ENCODE measurements at places on chromosomes 5 and 9.

DNA sequence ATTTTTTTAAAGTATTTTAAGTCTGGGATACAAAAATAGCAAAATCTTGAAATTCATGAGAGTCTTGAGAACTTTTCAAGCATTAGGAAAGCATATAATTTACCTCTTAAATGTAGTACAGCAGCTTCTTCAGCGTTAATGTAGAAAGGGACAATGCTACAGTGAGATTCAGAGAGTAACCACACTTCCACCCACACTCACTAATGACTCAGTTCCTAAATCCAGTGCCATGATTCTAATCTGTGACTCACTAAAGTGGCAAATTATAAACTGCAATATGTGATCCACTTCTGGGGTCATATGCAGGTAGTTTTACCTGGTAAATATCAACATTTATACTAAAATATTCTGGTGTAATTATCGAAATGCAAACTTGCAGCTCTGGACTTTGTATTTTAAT, 434.5 kb upstream of the TUSC1 start:
- DNase-seq = no peak

GRCh38 chr9:120928015-120928482, 1.5 kb upstream of the TRAF1 start:
- DNase-seq = no peak

DNA sequence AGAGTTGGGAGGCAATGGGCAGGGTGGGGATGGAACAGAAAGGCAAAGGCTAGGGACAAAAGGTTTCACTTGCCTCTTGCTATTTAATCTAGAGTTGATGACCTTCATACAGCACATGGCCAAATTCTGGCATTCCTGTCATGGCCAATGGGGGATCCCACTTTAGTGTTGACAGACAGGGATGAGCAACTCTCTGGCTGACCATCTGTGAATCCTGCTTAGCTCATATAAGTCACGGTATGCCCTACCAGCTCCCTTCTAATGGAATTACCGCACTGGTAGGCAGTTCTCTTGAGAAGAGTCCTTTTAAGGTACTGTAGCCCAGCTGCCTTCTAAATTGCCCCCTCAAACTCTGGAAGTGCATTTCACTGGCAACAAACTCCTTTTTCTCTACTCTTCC, 76.1 kb downstream of the MAMDC2 start:
- DNase-seq = no peak

GRCh38 chr9:81705578-81705977, 16.2 kb upstream of the TLE1 start:
- DNase-seq = no peak

DNA sequence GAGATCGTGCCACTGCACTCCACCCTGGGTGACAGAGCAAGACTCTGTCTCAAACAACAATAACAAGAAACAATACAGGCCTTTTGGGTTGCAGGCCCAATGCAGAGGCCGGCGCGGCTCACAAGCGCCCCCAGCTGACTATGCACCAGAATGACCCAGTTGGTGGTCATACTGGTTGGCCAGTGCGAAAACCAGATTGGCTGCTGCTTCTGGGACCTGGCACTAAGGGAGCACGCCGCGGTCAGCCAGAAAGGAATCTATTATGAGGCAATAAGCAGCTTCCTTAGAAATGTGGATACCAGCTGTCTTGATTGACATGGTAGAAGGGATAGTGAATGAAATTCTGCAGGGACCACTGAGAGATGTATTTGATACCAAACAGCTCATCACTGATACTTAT, 35.0 kb downstream of the RANBP17 start:
- no peak for DNase-seq

GRCh38 chr9:115135821-115136778, 18.1 kb upstream of the TNC start:
- no peak for DNase-seq

- DNase-seq = no peak
These were observed 188.8 kb downstream of the BNC2 start for GRCh38 chr9:16681652-16681987.

- DNase-seq = no peak
These were observed 33.8 kb upstream of the ORM1 start for GRCh38 chr9:114289106-114289505.

DNA sequence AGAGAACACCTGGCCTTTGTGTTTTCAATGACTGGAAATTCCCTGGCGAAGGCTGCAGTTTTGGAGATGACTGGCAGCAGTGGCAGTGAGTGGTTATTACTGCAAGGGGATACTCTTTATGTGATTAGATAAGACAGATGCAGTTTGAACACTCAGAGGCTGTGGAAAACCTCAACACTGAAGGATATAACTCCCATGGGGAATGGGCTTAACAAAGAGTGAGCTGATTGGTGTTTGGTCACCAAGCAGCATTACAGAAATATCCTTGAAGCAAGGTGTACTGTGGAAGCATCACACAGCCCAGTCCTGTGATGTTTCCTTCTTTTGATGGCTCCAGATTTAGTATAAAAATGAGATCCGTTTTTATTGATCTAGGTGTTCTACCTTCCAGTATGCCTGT, 490.7 kb upstream of the PTPRD start:
- DNase-seq = no peak

DNA sequence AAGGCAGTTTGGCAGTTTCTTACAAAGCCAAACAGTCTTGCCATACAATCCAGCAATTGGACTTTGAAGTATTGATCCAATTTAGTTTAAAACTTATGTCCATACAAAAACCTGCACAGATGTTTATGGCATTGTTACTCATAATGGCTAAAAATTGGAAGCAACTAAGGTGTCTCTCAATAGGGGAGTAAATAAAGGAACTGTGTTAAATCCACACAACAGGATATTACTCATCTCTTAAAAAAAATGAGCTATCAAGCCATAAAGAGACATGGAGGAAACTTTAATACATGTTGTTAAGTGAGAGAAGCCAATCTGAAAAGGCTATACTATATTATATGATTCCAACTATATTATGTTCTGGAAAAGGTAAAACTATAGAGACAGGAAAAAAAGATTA, 313.6 kb upstream of the CD180 start:
- DNase-seq = no peak

DNA sequence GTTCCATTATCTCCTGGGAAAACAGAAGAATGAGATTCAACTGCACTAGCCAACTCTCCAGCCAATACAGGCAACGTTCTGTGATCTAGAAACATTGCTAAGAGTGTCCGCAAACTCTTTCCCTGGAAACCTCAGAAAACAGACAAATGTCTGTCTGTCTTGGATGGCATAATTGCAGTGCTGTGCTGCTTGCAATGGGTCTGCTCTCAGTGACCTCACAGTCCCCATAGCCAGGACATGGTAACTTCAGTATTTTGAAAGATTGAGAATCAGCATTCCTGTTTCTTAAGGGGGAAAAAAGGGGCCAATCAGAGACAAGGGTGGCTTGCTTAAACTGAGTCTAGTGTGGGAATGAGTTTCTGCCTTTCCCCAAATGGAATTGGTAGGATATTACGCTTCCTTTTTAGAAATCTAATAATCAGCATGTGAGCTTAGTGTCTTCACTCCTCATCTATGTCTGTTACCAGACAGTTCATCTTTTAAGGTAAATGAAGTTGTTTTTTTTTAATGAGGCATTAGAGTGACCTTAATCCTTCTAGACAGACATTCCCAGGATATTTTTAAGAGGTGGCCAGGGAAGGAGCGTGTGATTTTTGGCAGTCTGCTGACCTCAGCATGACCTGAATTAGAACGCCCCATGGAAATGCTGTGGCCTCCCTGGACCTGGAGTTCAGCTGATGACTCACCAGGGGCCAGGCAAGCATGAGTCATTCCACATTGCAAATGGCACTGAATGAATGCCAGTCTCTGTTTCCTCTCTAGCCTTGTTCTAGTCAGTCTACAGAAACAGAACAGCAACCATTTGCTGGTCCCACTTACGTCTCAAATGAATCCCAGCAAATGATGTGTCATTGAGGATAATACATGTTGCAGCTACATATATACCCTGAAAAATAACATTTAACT, 210.2 kb upstream of the ACTBL2 start:
- DNase-seq = no peak

DNA sequence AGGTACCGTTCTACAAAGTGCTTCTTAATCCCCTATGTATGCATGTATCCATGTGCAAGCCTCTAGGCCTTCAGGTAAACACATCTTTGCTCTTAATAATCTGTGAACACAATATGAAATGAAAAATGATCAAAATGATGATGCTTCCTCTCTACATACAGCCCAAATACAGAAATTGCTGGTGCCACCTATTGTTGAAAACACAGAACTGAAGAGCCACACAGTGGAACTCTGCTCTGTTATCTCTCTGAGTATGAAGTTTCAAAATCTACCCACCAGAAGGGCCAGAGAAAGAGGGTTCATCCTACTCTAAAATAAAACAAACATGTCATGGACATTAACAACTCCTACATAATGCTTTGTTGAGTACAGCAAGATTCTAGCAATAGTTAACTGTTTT, 71.3 kb downstream of the GLIS3 start:
- no peak for DNase-seq

- DNase-seq = no peak
These were observed 62.2 kb downstream of the BOD1 start for GRCh38 chr5:173554038-173554955.

DNA sequence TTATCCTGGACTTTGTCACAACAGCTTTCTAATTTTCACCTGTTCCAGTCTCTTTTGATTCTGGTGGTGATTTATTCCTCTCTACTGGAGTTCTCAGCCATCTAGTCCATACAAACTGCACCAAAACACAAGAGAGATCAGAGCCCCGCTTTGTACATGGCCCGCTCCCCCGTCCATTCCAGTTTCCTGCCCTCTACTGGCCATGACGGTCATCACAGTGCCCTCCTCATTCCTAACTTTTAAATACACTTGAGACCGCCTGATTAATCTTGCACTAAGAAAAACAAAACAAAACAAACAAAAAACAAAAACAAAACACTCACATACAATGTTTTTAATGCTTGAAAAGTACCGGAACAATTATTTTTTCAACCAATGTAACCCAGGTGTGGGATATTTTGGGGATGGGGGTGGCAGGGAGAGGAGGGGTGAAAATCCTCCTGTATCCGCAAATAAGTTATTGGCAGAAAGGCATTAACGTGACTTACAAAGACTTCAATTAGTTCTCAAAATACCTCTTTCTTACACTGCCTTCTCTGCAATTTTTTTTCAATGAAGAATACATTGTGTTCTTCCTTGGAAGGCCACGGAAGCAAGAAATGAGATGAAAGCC, 84.8 kb upstream of the PAM start:
- no peak for DNase-seq

- no peak for DNase-seq
These were observed 245.0 kb downstream of the FAM114A2 start for GRCh38 chr5:153793699-153794098.

- DNase-seq = no peak
These were observed 26.4 kb downstream of the ZNF366 start for GRCh38 chr5:72480841-72481240.

GRCh38 chr5:175027390-175027789, 303.0 kb downstream of the MSX2 start:
- DNase-seq = no peak

GRCh38 chr9:4886698-4887097, 94.0 kb downstream of the RCL1 start:
- DNase-seq = no peak

DNA sequence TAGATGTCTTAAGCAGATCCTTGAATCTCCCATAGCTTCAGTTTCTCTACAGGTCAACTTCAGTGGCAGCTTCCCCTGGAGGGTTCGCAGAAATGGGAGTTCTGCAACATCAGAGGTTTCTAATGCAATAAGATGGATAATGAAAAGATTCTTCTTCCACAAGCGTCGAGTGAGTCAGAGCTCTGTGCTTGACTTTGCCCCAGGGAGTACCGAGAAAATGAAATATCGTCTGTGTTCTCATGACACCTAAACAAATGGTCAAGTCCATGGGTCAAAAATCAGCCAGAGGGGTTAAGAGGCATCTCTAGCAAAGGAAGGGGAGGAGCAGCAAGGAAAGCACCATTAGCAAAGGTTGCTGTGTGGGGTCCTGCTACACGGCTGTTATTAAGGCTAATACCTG, 3.2 kb upstream of the ADRA1B start:
- no peak for DNase-seq

DNA sequence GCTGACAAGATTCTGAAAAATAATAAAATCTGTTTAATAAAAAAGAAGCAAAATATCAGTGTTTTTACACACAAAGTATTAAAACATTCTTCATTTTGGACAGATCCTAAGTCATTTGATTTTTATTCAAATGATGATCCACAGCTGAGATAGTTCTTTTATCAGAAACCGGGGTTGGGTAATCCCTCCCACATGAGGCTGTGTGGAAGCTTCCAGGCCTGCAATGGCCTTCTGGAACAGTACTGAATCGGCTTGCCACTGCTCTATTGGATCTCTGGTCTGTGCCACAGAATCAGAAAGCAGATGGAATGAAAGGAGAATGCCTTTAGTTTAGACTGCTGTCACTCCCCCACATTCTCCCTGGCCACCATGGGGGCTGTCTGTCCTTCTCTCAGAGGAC, 6.1 kb upstream of the C5orf58 start:
- DNase-seq = no peak

DNA sequence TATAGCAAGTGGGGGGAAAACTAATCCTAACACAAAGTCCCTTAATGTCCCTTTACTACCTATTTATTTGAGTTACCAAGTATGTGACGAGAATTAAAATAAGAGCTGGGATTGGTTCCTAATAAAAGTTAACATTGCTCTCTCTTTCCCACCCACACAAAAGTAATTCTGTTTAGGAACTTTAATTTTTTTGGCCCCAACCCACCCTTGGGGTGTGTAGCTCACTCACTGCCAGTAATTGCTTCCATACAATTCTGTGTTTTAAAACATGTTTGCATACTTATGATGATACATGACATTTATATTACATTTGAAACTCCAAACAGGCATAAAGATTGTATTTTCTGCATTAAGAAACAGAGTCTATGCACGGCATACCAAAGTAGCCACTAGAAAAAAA, 106.5 kb downstream of the BNC2 start:
- DNase-seq = no peak

GRCh38 chr9:104606152-104606551, 725 bp upstream of the OR13C2 start:
- no peak for DNase-seq

DNA sequence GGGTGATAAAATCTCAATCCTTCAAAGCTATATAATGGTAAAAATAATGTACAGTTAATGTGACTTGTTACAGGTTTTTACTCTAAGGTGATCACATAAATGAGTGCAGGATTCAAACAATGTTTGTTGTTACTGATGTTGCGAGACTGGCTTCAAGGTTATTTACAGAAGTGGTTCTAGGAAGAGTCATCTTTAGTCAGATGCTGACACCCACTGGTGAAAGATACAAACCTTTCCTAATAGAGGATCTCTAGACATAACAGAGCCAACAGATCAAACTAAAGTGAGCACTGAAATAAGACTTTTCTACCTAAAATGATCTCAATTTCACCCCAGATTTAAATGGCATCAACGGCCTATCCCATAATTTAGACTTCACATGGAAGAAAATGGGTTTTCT, 20.2 kb downstream of the ARSB start:
- no peak for DNase-seq
